SK-N-SH (cell line): ENCODE measurements at places on chromosomes 7 and 10.

- no peak for DNase-seq
These were observed 46.3 kb downstream of the CUL2 start for GRCh38 chr10:35043796-35044344.

DNA sequence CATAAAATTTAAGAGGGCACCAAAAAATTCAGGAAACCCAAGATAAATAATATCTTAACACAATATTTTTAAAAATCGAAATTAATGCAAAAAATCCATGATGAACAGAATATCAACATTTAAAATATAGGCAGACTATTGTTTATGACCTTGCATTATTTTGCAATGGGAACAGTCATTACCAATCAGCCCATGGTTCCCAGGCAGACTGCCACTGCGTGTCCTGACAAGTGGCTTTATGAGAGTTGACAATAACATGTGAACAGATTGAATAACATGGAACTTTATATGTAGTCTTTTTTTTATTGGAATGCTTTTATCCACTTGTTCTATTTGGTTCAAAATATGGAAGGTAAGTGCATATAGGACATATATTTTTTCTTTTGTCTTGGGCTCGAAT lies 3.1 kb upstream of the AVPI1 start:
- DNase-seq, result no peak

DNA sequence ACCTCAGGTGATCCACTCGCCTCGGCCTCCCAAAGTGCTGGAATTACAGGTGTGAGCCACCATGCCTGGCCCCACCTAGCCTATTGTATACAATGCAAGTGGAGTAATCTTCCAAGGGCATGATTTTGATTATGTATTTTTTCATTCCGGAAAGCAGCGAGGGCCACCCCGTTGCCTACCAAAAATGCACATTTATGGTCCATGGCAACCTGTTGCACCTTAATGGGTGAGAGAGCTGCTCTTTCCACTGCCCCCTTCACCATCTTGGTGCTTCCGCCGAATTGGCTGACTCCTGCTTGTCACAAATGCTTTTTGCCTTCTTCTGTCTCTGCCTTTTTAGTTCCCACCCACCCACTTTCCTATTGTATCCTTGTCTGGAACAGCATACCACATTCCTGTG lies 699.5 kb downstream of the LRMDA start:
- no peak for DNase-seq

DNA sequence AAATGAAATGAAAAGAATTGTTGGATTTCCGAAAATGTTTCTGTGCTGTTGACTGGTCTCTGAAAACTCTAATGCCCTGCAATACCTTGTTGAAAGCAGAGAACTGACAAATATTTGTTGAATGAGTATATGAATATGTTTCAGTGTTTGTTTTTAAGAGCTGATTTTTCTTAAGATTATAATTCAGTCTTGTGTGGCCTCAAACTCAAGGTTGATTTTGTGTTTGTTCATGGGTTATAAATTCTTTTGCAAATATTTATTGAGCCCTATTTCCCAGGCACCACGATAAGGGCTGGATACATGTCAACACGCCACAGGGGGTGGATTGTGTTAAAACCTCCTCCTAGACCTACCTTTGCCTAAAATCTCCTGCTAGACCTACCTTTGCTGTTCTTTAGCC lies 203.9 kb upstream of the PLPP4 start:
- no peak for DNase-seq

DNA sequence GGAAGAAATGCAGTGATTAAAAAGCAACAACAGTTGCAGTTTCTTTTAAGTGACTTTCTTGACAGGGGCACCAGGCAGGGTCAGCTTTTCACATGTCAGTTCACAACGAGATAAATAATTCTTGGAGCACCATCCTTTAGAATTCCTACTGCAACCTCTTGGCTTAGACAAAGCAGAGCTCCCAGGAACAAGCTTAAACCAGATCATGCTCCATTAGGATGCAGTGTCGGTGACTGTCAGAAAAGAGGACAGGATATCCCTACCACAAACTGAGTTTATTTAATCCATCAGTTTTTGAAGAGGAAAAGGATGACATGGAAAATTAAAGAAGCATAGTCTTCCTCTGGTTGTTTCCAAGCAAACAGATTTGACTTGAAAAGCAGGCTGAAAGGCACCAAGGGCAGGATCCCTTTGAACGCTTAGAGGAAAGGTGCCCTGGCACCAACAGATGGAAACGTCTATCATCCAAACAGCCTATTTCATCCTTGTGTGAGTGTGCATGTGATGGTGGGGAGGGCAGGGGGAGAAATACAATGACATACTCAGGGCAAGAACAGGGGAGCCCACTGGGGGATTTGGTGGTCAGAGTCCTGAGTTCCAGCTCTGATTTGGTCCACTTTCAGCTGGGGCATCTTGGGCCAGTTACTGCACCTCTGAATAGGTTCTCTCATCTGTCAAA lies 332.1 kb upstream of the AOAH start:
- no peak for DNase-seq
